T-helper 22 cell (primary cell): ENCODE measurements at places on chromosomes 12 and 14.

DNA sequence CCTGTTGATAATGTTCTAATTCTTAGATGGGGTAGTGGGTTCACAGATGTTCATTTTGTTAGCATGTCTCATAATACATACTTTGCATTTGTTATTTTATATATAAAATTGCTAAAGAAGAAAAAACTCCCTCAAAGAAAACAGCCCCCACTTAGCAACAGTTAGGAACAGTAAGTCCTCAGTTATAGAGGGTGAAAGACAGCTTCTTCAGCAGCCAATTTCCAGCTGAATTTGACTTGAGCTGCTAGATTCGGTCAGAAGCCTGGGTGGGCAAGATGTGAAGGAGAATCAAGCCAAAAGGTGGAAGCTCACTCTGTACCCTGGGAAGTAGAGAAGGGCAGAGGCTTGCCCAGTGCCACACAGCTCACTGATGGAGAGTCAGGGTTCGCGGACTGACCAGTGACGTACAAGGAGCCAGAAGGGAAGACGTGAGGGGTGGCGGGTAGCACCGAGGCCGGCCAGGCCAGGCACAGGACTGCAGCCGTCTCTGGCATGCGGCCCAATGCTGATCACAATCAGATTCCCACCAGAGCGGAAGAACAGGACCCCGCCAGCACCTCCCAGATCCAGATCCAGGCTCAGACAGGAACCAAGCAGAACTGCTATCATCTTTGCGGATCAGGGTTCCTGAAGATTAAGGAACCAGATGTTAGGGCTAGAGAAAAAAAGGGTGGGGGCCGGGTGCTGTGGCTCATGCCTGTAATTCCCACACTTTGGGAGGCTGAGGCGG, 30.4 kb upstream of the VWF start:
- no peak for DNase-seq

DNA sequence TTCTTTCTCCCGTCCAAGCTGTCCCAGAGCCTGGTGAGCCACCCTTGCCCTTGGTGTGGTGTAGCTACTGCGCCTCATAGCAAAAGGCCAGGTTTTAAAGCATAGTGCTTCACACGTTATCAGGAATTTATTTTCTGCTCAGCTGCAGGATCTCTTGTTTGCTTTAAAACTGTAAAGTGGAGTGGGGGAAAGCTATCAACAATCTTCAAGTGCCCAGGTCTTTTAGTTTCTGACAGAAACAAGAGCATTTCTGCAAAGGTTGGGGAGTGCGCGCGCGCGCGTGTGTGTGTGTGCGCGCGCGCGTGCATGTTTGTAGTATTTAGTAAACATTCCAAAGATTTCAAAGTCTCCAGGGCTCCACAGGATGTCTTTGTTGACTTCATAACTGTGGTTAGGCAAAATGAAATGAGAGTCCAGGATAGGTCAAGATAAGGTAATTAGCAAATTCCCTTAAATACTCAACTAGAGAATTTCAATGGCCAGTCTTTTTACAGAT, 45.5 kb downstream of the EML1 start:
- DNase-seq = no peak

DNA sequence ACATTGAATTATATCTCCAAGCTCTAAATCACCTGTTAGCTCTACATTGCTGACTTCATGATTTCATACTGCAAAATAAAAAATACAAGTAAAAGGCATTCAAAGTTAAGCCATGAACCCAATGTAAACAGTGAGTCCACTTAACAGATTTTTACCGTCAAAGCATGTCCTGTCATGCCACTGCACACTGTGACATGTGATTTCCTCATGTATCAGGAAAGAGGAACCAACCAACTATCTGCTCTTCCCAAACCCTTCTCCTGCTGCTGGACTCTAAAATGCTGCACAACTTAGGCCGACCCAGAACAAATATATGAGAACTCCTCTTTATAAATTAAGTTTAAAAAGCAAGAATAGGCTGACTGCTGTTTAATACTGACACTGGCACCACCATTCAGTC, 37.5 kb downstream of the TM7SF3 start:
- DNase-seq = no peak

DNA sequence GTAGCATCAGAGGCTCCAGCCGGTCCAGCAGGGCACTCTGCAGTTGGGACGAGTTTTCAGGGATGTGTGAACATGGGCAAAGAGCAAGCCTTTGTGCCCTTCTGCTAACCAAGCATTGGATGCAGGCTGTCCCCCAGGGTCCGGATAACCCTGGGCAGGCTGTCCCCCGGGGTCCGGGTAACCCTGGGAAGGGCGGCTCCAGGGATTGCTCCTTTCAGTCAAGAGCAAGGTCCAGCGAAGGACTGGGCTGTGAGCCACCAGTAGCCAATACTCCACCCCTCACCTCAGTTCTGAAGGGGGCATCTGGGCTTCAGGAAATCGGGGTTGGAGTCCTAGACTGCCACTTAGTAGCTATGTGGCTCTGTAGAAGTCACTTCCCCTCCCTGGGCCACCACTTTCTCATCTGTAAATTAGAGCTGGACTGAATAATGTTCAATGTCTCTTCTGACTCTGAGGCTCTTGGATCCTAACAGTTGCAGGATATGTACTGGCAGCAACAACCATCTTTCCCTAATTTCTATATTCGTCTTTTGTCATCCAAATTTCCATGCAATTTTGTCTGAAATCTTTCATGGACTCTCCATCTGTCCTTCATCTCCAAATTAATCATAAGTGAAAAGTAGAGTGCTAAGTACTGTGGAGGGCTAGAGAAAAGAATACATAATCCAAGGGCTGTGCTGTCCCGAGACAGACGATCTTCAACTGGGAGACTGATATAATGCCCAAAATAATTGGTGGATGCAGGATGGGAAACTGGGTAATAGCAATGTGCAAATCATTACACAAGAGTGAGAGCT, 137.4 kb upstream of the NTF3 start:
- no peak for DNase-seq

DNA sequence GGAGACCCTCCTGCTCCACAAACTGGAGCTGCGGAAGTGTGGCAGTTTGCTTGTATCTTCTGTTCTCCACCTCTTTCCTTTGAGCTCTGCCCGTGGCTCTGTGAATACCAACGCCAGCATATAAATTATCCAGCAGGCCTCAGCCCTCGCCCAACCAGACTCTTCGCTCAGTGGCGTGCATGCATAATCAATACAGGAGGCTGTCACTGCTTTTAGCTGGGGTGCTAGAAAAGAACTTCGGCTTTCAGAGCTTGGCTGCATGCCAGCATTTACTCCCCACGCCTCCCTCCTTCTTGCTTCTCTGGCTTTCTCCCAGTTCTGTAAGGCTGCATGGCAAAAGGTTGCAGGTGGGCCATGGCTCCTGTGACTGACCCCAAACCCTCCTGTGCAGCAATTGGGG, 26.9 kb downstream of the NRXN3 start:
- no peak for DNase-seq

DNA sequence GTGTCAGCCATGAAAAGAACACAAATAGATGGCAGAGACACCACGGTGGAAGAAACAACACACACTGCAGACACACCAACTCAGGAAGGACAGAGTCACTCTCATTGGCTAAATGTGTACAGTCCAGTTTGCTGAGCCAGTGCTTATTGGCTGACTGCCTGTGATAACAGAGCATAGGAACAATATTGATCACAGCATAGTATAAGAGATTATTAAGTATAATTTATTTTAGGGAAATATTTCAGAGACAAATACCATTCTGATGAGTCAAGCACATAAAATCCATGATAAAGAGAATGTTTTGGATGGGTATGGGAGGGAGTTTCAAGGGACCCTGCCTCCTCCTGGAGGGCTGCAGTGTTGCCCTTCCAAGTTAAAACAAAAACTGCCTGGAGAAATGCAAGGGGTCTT, 50.9 kb downstream of the BTG1 start:
- DNase-seq = no peak

- DNase-seq = no peak
Observed at GRCh38 chr12:113002155-113002554, 23.8 kb downstream of the OAS2 start.

DNA sequence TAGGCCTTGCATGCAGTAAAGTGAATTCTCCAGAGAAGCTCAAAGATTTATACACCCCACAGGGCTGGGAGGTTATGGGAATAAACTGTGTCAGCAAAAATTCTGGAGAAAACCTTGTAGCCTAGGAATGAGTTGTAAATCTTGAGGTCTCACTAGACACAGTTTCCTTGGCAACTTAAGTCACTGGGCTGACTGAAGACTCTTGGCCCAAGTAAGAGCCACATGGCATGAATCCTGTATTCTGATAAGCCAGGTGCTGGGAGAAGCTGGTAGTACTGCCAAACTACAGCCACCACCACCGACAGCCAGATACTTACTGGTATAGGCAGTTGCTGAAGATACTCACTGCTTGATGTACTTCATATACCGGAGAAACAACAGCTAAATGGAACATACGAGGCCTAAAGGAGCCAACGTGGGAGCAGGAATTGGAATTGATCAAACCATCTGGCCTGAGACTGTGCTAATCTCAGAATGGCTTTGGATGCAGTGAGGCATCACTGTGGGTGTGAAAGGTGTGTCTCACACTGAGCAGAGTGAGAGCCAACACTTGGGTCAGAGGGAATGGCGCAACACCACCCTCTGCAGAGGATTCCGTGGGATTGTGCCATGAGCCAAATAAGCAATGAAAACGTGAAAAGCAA, 102.8 kb upstream of the TMCC3 start:
- DNase-seq = no peak

DNA sequence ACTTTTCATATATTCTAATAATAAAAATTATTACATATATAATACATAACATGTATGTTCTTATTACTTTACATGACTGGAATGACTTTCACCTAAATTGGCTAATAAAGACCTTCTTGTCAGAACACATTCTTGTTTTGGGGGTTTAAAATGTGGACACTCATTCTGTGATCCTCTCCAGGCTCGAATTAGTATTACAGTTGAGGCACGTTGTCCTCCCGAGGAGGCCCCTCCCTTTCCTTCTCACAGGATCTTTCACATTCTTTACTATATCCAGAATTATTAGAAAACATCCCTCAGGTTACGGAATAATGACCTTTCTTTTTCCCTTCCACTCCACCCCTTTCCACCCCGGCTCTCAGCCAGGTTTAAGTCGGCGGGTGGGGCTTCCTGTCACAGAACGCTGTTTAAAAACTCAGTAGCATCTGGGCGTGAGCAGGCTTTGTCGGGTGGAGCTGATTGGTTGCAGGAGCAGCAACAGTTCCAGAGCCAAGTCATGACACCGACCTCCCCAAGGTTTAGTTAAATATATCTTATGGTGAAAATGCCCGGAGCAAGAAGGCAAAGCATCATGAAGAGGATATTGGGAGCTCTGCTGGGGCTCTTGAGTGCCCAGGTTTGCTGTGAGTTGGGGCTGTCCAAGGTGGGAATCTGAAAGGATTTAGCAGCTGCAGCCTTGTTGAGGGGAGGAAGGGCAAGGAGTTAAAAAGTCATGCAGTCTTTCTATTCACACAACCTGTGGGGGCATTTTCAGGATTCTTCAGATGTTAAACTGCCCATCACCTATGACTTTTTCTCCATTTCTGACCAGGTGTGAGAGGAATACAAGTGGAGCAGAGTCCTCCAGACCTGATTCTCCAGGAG, 396.7 kb upstream of the OR4E1 start:
- DNase-seq = peak; percentile 23

GRCh38 chr12:50231346-50231745, 52.0 kb downstream of the LIMA1 start:
- DNase-seq = no peak

- DNase-seq = no peak
Observed at GRCh38 chr12:43836475-43836989, 651 bp downstream of the TMEM117 start.

DNA sequence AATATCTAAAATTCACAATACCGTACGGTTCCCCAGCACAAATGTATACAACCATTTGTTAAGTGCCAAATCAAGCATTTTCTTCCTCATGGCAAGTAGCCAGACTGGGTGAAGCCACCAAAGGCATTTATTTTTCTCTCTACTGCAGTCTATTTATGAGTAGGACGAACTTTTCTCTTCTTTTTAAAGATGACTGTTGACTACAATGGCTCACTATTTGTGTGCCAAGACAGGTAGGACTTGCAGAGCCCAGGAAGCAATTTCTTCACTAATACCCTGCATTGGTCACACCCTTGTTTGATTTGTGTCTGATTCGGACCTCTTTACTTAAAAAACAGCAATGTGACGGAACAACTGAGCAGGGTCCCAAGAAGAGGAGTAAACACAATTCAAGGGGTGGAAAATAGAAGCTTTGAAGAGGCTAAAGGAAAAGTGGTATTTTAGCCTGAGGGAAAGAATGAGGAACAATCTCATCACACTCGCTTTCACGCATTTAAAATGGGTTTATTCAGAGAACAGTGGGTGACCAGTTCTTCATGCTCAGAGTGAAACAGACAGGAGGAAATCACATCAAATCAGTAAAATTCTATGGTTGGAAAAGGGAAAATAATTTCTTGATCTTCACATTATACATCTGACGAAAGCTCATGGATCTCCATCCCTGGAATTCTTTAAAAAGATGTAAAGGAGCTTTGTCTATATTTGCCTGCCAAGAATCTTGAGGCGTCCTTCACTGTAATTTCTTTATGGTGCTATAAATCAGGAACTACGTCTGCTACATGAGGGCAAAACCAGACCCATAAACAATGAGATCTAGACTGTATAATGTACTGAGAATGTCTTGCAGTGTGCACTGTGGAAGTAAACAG, 183.8 kb downstream of the PPM1H start:
- no peak for DNase-seq

DNA sequence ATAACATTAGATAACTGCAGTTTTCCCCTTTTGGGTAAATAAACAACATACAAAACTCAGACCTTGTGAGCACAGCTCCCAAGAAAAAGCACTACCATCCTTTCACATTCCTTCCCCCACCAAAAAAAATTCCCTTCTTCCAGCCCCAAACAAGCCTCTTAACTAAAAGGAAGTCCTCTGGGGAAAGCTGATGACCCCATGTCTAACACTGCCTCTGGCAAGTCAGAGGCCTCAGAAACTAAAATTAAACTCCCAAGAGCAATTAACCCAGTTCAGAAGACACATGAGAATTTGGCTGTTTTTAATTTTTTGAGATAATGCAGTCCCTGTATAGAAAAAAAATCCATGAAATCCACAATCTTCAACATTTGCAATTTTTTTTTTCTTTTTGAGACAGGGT, 127.7 kb downstream of the SPTSSA start:
- DNase-seq = no peak

DNA sequence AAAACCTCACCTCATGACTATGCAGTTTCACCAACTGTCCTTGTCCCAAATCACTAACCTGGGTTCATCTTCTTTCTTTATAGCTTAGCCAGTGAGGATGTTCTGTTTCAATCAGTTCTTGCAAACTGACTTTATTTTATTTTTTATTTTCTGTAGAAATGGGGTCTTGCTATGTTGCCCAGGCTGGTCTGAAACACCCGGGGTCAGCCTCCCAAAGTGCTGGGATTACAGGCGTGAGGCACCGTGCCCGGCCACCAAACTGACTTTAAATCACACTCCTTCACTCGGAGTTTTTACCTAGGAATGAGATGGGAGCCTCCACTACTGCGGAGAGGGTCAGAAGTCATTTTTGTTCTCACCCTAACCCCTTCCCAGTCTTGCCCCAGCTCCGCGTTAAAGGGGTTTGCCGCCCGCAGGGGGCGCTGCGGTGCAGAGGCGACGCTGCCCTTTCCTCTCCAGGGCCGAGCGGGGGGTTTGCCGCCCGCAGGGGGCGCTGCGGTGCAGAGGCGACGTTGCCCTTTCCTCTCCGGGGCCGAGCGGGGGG, 7.0 kb upstream of the B4GALNT3 start:
- peak; percentile 23 for DNase-seq
